ENCODE measurements at places on chromosomes 5 and 9.
A peak's percentile ranks its signal among the peaks of the same experiment; 100 is the strongest.

DNA sequence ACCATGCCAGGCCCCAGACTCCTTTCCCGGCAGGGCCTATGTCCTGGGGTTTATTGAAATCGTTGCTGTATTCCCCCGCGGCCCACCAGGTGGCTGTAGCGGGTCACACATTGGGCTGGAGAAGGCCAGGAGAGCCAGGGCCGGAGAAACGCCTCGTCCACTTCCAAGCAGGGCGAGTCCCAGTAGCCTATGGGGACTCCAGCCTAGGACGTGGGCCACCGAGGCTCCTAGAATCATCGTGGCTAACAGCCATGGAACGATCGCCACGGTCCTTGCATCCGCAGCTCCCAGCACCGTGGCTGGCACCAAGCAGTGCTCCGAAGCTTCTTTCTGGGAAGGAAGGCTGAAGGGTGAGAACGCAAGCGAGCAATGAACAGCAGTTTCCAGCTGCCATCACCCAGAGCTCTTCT lies 87.7 kb downstream of the ENTREP1 start:
- DNase-seq, result no peak

GRCh38 chr5:89377767-89378455 lies 494.9 kb upstream of the MEF2C start:
- DNase-seq, result no peak

DNA sequence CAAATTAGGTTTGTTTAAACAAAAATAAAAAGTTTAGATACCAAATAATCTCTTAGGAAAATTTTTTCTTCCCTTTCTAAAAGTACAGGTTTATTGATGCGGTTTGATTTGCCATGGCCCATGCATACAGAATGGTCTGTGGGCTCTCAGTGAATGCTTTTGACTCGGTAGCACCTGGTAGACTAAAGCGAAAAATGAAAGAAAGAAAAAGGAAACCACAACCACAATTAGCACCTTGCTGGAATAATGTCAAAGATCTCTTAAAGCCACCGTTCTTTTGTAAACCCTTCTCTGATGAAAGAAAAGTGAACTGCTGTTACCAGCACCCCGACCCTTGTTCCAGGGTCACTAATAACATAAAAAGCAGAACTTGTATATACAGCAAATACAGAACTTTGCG lies 157.9 kb downstream of the NFIB start:
- no peak for DNase-seq

DNA sequence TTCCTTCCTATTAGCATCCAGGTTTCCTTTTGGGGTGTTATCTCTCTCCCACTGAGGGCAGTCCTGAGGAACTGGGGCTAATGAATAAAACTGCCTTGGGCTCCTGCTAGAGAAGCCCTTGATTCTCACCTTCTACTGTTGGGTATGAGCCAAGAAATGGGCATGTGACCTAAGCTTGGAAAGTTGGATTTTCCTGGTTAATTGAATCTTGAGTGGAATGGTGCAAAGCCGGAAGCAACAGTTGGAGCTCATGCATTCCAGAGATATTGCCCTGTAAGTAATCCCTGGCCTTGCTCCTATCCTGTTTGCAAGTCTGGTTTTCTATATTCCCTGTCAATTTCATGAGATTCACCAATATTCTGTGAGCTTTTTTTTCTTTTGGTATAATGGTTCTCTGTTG lies 158.5 kb upstream of the ELL2 start:
- no peak for DNase-seq

- DNase-seq, result no peak
Measured at GRCh38 chr9:32886021-32886420, 102.7 kb downstream of the TMEM215 start.

GRCh38 chr9:110320651-110321445 lies 16.8 kb downstream of the TXNDC8 start:
- no peak for DNase-seq

DNA sequence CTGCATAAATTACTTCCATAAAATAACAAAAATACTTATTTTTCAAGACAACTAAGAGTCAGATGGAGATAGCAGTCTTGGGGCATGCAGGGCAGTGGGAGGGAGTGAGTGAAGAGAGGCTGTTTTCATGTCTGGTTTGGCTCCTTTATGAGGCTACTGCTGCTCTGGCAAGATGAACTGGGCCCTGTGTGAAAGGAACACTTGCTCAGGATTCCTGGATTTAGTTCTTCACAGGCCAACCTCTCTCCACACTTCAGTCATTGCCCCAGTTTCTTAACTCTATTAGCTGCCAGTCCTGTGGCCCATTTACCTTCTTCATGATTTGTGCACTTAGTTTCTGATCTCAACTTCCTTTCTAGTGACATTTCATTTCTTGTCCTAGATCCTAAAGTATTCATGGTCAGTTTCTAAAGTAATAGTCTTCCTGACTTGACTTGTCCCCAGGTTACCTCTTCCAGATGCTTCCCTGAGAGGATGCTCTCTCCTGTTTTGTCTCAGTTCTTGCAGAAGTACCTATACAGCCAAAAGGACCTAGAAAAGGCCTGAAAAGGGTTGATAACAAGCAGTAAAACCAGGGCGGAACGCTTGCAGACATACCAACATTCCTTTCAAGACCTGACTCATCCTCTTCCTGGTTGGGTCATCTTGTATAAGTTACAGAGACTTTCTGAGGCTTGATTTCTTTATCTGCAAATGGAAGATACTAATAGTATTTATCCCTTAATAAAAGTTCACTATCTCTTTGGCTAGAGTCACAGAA lies 77.0 kb upstream of the ZFAND5 start:
- DNase-seq, result no peak

DNA sequence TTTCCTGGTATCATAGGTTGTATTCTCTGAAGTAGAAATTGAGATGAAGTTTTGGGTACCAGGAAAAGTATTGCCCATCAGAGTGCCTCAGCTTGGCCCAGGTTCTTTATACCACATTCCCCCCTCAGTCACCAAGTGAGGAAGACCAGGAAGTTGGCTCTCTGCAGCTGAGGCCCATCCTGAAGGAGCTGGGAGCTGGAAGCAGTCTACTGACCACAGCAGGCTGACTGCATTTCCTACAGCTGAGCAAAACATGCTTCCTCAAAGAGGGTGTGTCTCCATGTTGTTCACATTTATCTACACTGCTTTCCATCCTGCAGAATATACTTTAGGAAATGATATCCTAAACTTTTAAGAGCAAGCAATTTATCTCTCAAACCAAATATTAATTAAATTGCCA lies 654.6 kb downstream of the ELAVL2 start:
- no peak for DNase-seq

DNA sequence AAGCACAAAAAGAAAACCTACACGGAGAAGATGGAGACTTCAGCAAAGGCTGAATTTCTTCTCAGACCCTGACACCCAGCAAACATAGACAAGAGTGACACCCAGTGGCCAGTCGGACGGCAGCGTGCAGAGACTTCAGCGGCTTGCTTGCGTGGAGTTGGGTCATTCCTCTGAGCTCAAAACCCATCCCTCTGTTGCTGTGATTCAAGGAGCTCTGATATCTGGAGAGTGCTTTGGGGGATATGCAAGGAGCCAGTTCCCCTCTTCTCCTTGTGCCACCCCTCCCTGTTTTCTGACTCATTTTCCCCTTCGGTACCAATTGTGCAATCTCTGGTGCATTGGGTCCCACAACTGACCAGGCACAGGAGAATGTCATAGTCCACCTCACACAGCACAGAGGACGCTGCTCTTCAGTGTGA lies 27.5 kb downstream of the SH3TC2 start:
- DNase-seq, result peak; percentile 24

GRCh38 chr9:136316896-136317676 lies 10.3 kb upstream of the GPSM1 start:
- no peak for DNase-seq

DNA sequence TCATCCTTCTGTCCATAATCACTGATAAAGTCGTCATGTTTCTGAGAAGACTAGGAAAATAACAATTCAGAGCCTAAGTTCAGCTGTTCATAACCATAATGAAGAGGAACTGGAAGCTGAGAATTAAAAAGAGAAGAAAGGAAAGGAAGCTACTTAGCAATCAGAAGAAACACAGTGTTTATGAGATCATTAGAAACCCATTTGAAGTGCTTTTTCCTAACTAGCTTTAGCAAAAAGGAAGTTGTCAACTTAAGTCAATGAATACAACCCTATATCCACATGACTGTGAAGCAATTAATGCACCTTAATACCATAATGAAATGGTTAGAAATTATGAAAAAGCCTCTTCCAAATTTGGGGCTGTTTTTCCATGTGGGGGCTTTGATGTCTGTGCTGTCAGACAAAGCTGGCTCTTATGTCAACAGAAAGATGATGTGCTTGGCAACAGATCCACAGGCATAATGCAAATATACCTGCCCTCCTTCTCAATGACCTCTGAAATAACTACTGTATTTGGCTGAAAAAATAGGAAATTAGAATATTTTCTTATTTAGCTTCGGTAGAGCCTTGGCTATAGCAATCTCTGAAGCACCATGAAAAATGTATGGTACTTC lies 463.5 kb downstream of the RASEF start:
- DNase-seq, result no peak

DNA sequence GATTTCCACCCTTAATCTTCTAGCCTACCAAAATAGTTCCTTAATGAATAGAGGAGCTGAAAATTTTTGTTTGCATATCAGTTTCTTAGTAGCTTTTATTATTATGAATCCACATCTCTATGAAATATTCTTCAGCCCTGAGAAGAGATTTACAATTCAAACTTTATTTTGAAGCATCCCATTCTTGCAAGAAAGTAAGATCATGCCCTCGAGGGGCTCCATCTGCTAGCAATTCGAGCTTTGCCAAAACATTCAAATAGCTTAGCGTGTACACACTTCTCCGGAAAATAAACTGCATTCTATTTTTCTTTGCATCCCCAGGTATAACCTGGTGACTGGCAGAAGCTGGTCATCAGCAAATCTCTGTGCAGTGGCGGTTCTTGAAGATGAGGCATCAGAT lies 370.7 kb downstream of the MTRR start:
- DNase-seq, result no peak

- peak; percentile 9 for DNase-seq
Measured at GRCh38 chr9:4923580-4924544, 61.2 kb upstream of the JAK2 start.

DNA sequence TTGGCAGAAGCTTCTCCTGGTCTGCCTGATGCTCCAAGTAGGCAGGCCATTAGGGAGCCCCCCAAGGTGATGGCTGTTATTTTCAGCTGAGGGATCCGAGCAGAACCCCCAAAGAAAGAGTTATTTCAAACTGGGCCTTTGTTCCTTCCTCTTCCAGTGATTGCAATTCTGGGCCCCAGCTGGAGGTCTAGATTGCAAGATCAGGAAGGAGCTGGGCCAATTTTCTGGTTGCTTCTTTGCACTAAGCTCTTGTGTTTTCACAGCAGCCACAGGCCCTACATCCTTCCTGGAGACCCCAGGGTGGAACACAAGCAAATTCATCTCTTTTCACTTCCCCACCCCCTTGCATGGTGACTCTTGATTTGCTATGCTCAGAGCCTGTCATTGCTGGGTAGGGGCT lies 215.0 kb downstream of the SEMA6A start:
- DNase-seq, result no peak

GRCh38 chr9:135666534-135667462 lies 3.7 kb downstream of the LCN9 start:
- DNase-seq, result no peak

GRCh38 chr9:104091116-104091515 lies 3.0 kb upstream of the SMC2 start:
- DNase-seq, result no peak

DNA sequence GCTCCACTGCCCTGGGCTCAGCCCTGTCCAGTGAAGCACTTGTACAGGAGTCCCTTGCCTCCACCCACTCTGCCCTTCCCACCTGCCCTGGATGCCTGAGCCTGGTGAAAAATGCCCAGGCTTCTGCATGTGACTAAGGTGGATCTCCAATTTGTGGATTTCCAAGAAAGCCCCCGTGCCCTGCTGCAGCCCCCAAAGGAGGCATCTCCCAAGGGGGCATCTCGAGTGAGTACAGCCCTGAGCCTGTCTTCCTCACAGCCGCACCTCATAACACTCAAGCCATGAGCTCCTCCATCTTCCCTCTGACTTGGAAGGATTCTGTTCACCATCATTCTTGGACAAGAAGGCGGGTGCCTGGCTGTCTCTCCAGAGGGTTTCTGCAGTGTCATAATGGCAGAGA lies 158.0 kb upstream of the PPP1R26 start:
- no peak for DNase-seq

DNA sequence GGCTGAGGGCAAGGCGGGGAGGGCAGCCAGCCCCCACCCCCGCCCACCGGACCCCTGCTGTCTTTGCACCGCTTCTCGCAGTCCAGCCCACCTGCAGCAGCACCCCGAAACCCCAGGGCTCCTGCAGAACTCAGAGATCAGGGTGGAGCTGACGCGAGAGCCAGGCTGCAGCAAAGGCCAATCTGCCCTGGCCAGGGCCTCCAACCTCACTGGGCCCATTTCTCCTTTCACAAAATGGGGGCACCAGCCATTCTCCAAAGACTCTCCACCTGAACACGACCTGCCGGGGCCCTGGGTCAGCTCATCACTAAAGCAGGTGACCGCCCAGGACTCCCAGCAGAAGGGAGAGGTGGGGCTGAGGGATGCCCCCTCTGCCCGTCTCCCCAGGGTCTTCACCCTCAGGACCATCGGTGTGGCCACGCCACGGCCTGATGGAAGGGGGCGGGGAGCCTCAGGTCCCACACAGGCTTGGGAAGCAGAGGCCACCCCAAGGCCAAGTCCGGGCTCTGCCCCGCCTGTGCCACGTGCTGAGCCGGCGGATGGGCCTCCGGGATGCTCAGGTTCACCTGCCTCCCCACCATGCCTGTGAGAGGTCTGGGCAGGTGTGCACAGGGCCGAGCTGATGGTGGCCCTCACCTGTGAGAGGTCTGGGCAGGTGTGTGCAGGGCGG lies 13.1 kb downstream of the NACC2 start:
- DNase-seq, result no peak

- no peak for DNase-seq
Measured at GRCh38 chr5:168770036-168770498, 190.9 kb upstream of the PANK3 start.

DNA sequence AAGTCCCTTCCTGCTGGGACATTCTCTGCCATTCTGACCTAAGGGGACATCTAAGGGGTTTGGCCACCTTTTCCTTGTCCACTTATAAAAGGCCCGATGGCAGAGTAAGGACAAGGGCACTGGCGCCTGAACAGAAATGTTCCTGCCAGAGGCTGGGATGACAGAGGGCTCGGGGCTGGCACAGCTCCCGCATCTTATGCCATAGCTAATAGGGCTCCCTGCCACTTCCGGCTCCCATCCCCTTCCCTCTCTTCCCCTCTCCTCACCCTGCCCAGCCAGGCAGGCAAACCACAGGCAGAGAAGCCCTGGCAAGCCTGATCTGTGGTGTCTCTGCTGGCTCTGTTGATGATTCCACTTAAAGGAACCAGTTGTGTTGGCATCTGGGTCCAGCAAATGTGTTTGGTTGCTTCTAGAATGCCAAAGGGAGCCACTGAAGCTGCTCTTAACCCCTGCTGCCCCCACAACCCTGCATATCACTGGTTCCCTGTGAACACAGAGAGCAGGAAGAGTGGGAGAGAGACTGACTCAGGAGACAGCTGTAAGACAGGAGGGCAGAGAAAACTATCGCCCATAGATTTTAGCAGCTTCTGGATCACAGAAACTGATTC lies 18.4 kb upstream of the ADRA1B start:
- DNase-seq, result no peak

DNA sequence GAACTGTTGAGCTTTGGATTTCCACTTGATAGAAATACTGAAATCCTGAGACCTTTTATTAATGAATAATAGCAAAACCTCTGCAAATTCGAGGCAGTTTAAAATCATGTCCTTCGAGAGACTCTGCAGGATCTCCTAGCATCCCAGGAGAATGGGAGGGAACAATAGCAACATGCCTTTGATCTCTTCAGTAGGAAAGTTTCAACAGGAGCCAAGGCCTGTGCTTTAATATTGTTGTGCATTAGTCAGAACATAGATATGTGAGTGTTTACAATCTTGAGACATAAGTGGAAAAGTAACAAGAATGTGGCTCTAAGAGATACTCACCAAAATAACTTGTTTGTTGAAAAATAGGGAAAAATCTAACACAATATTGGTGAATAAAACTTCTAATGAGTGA lies 83.3 kb upstream of the LHFPL2 start:
- no peak for DNase-seq
